Aorta (tissue), 5 donors: ENCODE measurements at places on chromosomes 12 and 14. TPM values are rescaled to one million over a fixed set of nuclear protein-coding genes. Genes with fewer than 3 reads are reported as not detected.

GRCh38 chr12:49667325-49668090 is 39.7 kb downstream of the FMNL3 start:
- H3K27ac ChIP-seq = no peak overlapping the region
- no peak overlapping the region for H3K4me3 ChIP-seq
- peaks cover 2% of the 10 kb centered on the region for H3K4me1 ChIP-seq
- H3K36me3 ChIP-seq = no peaks in the 10 kb centered on the region
- no peak for DNase-seq

DNA sequence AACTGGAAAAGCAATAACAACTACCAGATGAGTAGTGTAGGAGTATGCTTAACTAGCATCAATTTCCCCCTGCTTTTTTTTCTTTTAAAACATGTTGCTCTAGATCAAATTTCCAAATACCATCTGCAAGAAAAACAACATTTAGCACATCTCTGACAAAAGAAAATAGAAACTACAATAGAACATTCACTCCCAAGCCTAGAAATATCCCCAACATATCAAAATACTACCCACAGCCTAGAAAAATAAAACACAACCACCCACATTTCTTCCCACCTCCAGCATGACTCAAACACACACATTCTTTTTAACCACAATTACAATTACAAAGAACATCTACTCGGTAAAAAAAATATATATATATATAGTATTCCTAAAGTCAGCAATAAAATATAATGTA is 120.0 kb downstream of the PPFIA2 start:
- no peaks in the 10 kb centered on the region for H3K4me1 ChIP-seq
- DNase-seq = no peak
- H3K4me3 ChIP-seq = no peak overlapping the region
- H3K27ac ChIP-seq = no peak overlapping the region
- H3K36me3 ChIP-seq = no peaks in the 10 kb centered on the region

- H3K27ac ChIP-seq = no peak overlapping the region
- no peaks in the 10 kb centered on the region for H3K36me3 ChIP-seq
- H3K4me3 ChIP-seq = no peak overlapping the region
Measured at GRCh38 chr14:105503935-105504692, 13.1 kb downstream of the TEDC1 start.

The BATF gene
- total RNA-seq = 3.2 TPM

DNA sequence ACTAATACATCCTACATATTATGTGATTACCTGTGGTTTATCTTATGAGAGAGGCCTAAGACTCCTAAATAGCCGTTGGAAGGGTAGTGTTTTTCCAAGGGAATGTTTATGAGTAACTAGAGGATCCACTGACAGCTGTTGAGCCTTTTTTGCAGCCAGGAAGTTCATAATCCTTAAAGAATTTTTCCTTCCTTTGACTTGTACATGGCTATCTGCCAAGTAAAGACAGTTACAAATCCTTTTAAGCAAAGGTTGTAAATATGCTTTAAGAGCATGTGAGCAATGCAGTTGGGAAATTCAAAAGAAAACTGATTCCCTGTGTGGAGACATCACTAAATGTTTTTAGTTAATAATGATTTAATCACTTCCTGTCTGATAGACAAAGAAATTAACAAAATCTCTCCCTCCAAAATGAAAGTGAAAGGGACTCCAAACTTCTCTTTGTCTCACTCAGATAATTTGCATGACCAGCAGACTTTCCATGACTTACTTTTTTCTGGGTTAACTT is 333.8 kb downstream of the PDZRN4 start:
- no peak overlapping the region for H3K27ac ChIP-seq
- H3K4me1 ChIP-seq = no peaks in the 10 kb centered on the region
- no peak overlapping the region for H3K4me3 ChIP-seq
- DNase-seq = no peak

DNA sequence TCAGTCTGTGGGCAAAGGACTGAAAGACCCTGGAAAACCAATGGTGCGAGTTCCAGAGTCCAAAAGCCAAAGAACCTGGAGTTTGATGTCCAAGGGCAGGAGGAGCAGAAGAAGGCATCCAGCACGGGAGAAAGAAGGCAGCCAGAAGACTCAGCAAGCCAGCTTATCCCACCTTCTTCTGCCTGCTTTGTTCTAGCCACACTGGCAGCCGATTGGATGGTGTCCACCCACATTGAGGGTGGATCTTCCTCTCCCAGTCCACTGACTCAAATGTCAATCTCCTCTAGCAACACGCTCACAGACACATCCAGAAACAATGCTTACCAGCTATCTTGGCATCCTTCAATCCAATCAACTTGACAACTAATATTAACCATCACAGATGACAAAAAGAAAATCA is 57.2 kb upstream of the CAPRIN2 start:
- no peaks in the 10 kb centered on the region for H3K27me3 ChIP-seq
- no peak overlapping the region for H3K27ac ChIP-seq

GRCh38 chr12:7158781-7159609 is 28.8 kb downstream of the CLSTN3 start:
- DNase-seq = no peak
- H3K27me3 ChIP-seq = no peaks in the 10 kb centered on the region
- no peaks in the 10 kb centered on the region for H3K36me3 ChIP-seq
- H3K27ac ChIP-seq = no peak overlapping the region

DNA sequence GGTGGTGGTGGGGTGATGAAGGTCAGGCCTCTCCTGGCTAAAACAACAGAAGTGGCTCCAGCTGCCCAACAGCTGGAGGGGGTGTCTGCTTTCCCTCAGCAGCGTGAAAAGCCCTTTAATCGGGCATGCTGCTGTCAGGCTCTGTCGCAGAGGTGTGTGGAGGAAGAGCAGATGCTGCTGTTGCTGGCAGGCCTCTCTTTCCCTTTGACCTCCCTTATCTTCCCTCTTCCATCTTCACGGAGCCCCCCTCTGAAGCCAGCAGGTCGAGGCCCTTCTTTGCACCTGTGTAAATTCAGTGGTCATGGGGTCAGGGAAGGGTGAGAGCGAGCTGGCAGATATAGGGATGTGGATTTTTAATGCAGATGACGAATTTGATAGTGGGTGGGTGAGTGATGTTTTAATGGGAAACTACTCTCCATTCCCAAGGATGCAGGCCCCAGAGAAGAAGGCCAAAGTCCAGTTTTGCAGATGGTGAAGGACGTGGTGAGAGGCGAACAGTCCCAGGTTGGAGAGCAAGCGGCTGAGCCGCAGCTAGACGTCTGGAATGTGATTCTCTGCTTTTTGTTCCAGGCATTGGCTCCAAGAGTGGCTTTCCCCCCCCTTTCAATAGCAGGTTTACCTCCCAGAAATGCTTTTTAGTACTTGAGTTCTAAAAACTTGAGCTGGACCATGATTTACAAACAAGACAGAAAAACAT is 64.0 kb downstream of the SMOC1 start:
- H3K27me3 ChIP-seq = no peaks in the 10 kb centered on the region
- H3K4me1 ChIP-seq = no peaks in the 10 kb centered on the region
- H3K36me3 ChIP-seq = no peaks in the 10 kb centered on the region
- DNase-seq = no peak
- H3K4me3 ChIP-seq = no peak overlapping the region

The MAP3K9 gene
- total RNA-seq = 1.5 TPM

DNA sequence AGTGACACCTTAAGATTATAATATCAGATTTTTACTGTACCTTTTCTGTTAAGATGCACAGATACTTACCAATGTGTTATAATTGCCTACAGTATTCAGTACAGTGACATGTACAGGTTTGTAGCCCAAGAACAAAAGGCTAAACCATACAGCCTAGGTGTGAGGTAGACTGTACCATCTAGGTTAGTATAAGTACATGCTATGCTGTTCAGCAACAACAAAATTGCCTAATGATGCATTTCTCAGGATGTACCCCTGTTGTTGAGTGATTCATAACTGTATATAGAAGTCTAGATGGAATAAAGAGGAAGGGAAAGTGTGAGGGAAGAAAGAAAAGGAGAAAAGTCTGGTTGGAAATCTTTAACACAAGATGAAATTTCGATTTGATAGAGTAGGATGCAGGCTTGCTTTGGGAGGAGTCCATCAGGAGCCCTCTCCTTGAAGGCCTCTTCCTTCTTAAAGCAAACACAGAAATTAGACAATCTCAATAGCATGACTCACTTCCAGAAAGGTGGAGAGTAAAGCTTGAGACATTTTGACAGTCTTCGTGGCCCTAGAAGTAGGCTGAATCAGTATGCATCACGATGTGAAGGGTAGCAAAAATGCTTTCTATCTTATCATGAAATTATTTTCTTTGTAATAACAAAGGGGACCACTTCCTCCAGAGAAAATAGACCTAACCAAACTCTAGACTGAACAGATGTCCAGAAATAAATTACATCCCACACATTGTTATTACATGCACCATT is 191.5 kb downstream of the SYT1 start:
- no peaks in the 10 kb centered on the region for H3K4me1 ChIP-seq
- no peaks in the 10 kb centered on the region for H3K27me3 ChIP-seq
- no peak for DNase-seq
- no peak overlapping the region for H3K27ac ChIP-seq
- H3K36me3 ChIP-seq = no peaks in the 10 kb centered on the region
- H3K4me3 ChIP-seq = no peak overlapping the region

GRCh38 chr12:4852911-4853310 is 56.8 kb upstream of the KCNA1 start:
- H3K36me3 ChIP-seq = no peaks in the 10 kb centered on the region
- H3K4me3 ChIP-seq = no peak overlapping the region
- no peaks in the 10 kb centered on the region for H3K27me3 ChIP-seq
- H3K27ac ChIP-seq = no peak overlapping the region
- no peak for DNase-seq
- H3K4me1 ChIP-seq = no peaks in the 10 kb centered on the region

DNA sequence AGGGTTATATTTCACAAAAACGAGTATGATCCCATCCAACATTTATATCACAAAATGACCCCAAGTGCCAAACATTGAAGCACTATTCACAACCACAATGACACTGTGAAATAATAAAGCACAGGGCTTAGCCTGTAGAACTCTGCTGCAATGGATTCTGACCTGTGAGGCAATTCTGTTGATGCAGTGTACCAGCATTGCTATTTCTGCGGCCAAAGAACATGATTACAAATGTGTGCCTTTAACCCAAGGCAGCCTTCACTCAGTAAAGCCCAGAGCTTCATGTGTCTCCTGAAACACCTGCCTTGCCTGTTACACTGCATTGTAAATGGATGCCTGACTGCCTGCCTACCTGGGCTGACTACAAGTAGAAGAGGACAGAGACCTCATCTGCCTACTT is 158.0 kb downstream of the PPM1H start:
- H3K4me3 ChIP-seq = no peak overlapping the region
- no peak for DNase-seq
- H3K4me1 ChIP-seq = no peaks in the 10 kb centered on the region
- no peaks in the 10 kb centered on the region for H3K27me3 ChIP-seq
- H3K27ac ChIP-seq = no peak overlapping the region

- peaks cover 5% of the 10 kb centered on the region for H3K4me1 ChIP-seq
- DNase-seq = no peak
- no peaks in the 10 kb centered on the region for H3K36me3 ChIP-seq
- H3K4me3 ChIP-seq = no peak overlapping the region
Measured at GRCh38 chr14:32225378-32225920, 22.4 kb upstream of the RNU6-8 start.

GRCh38 chr12:110816248-110816647 is 30.5 kb upstream of the CCDC63 start:
- no peaks in the 10 kb centered on the region for H3K36me3 ChIP-seq
- no peaks in the 10 kb centered on the region for H3K27me3 ChIP-seq
- no peak for DNase-seq

- no peak overlapping the region for H3K27ac ChIP-seq
- H3K4me1 ChIP-seq = no peaks in the 10 kb centered on the region
- peaks cover 15% of the 10 kb centered on the region for H3K36me3 ChIP-seq
- no peak for DNase-seq
Measured at GRCh38 chr12:48690990-48691389, 9.0 kb upstream of the KANSL2 start.

DNA sequence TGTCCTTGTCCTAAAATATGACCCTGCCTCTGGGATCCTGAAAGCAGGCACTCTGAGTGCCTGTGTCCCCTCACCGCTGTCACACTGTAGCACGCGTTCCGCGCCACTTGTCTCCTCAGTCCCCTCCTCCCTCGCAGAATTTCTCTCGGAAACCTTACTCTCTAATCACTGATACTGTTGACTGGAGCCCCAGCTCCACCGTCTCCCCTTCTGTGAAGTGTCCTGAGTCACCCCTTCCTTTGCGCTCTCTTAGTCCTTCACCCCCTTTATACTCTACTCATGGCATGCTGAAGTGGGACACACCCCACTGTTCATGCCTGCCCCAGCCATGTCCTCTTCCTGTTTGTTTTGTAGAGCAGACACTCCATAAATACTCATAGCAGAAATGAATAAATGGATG is 104.7 kb downstream of the ZNF664 start:
- no peaks in the 10 kb centered on the region for H3K36me3 ChIP-seq
- no peaks in the 10 kb centered on the region for H3K27me3 ChIP-seq
- no peak overlapping the region for H3K4me3 ChIP-seq
- H3K4me1 ChIP-seq = no peaks in the 10 kb centered on the region
- no peak overlapping the region for H3K27ac ChIP-seq

DNA sequence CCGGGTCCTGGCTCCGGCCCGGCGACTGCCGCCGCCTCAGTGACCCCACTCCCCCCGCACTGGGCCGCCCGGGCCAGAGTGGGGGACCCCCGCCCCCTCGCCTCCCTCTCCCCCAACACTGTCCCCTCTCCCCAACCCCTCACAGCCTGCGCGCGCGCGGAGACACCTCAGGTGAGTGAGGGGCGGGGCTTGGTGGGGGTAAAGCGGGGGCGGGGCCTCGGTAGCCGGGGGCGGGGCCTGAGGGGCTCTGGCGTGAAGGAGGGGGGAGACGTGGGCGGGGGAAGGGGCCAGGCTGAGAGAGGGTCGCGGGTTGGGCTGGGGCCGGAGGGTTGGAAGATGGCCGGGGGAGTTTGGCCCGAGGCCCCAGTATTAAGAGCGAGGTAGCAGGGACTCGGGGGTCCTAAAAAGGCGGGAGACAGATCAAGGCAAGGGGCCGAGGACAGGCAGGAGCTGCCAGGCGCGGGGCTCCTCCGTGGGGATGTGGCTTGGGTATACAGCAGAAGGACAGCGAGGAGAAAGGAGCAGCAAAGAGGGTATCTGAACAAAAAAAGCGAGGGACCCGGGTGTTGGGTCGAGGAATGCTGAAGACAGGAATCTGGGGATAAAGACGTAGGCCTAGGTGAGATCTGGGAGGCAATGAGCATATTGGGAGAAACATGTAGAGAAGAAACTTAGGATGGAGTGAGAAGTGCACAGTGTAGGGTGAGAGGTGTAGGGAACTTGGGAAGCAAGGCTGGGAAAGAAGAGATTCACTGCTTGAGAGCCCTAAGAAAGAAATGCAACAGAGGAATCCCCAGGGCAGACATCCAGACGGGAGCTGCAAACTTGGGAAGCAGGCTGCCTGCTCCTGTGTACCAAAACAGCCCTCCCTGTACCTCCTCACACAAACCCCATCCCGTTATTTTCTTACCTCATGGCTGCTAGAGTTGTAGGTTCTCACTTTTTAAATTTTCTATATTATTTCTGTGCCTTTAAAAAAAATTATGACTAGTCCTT is 10.8 kb downstream of the SUOX start:
- H3K4me3 ChIP-seq = peak overlapping the region; percentile 78
- peak overlapping the region; percentile 65 for H3K27ac ChIP-seq
- no peaks in the 10 kb centered on the region for H3K4me1 ChIP-seq
- H3K36me3 ChIP-seq = no peaks in the 10 kb centered on the region
- no peaks in the 10 kb centered on the region for H3K27me3 ChIP-seq
- DNase-seq = peak; percentile 89
